Cardiac septum (tissue), 1 donor: ENCODE measurements at places on chromosomes 16 and 17. TPM values are rescaled to one million over a fixed set of nuclear protein-coding genes. Genes with fewer than 3 reads are reported as not detected.

- DNase-seq, result no peak
Observed at GRCh38 chr16:31529108-31529936, 1.6 kb downstream of the AHSP start.

GRCh38 chr17:41377546-41377945 is 4.6 kb downstream of the KRT34 start:
- DNase-seq, result no peak

- peak; percentile 71 for DNase-seq
Observed at GRCh38 chr16:87060034-87060986, 256.9 kb downstream of the C16orf95 start.

PRAC2 gene
- not detected for total RNA-seq

- no peak for DNase-seq
Observed at GRCh38 chr16:48064971-48065370, 90.8 kb downstream of the ABCC12 start.

GRCh38 chr16:88062341-88063210 is 111.3 kb downstream of the BANP start:
- DNase-seq, result no peak

DNA sequence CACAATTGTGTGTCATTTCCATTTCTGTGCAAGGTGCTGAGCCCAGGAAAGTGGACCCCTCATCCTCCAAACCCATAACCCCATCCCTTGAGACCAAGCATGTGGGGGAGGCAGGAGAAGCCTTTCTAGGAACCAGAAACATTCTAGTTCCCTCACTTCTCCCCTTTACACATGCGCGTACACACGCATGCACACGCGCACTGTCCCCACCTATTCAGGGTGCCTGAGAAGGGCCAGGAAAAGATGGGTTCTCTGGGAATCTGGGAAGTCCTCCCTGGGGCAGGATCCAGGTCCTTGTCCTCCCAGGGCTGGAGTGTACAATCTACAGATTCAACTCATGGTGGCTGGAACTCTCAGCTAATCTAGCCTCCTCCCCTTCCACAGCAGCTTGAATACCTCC is 2.4 kb downstream of the PPY start:
- DNase-seq, result no peak

- no peak for DNase-seq
Observed at GRCh38 chr17:7982666-7983065, 19.7 kb upstream of the GUCY2D start.
